ENCODE measurements at places on chromosomes 1 and 21.

DNA sequence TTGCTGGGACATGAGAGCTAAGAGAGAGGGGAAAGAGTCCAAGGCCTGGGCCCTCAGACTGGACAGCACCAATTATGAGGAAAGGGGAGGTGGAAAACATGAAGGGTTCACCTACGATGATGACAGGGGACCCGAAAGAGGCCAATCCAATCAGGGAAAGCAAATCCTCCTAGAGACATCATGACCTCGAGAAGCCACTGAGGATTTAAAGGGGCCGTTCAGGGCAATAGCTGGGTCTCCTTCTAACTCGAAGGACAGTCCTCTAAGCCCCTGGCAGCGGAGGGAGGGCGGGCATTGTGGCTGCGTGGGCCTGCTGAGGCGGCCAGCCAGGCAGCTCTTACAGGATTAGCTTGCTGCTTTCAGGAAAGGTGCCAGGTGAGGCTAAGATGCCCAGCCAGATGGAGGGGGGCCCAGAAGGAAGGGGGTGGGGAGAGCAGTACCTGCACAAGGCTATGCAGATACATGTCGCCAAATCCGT lies 7.4 kb downstream of the MEF2D start:
- DNase-seq: no peak

DNA sequence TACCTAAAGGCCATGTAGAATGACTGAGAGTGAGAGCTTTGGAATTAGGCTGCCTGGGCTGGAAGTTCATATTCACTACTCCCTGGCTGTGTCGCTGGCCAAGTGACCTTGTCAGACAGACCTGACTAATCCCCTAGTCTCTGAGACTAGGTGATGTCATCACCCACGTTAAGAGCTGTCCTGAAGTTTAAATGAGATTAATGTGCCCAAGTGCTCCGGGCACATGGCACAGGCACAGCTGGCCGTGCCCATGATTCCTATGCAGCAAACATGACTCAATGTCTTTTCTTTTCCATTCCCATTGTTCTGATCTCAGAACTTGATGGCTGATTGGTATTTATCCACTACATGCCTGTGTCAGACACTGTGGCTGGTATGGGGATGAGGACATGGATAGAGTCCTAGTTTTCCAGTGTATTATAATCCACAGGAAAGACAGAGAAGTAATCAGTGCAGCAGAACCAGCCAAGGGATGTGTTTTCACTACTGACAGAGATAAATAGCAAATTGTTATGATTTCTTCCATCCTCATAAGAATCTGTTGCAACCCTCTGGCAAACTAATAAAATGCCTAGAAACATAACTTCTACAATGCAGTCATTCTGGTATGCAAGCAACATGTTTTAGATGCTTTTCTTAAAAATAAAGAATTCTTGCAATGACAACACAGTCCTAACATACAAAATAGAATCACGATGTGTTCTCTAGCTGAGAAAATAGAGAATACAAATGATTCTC lies 180.9 kb downstream of the PCP4 start:
- no peak for DNase-seq

DNA sequence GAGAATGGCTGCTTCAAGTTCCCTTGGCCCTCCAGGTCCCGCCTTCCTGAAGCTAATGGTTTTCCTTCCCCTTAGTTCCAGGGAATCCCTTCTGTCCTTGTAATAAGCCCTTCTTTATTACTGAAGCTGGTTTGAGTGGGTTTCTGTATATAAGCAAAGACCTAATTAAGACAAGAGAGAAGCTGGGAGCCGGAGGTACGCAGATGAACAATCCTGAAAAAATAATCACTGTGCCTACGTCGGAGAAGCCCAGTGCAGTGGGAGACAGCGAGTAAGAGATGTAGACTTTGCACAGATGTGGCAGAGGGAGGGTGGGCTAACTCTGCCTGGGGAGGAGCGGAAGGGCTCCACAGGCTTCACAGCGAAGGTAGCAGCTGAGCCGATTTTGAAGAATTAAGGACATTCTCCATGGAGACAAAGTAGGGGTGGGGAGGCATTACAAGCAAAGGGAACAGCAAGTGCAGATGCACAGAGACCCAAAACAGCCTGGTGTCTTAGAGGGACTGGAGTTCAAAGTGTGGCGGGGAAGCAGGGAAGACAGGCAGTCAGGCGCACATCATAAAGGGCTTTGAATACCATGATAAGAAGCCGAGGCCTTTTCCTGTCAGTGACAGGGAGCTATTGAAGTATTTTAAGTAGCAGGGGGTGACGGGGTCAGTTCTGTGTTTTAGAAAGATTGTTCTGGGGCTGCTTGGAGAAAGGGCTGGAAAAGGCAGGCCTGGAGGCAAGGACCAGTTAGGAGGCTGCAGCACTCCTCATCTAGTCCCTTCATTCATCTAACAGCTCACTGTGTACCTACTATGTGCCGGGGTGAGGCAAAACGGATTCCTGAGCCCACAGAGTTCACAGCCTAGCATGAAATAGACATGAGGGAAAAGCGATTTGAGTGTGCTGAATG lies 6.5 kb downstream of the RIMS3 start:
- no peak for DNase-seq

DNA sequence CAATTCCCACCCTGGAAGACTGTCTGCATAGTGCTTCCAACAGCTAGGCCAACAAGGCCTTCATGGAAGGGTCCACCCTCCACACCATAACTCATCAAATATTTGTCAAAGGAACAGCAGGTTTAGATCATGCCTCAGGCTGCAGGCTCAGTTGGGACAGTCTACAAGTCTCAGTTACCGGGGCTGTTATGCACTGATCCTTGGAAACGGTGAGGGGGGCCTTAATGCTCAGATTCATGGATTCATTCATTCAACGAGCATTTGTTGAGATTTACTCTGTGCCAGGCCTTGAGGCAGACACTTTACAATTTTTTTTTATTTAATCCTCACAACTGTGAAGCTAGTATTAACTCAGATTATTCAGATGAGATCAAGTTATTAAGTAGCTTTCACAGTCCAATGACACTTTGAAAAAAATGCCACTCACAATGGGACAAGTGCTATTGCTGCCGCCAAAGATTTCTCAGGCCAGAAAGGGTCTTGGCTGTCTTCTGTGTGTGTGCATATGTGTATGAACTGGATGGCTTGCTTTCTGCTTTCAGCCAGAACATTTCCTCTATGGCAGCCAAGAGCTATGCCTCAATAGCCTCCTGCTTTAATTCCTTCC lies 8.9 kb upstream of the C1orf216 start:
- DNase-seq: no peak

DNA sequence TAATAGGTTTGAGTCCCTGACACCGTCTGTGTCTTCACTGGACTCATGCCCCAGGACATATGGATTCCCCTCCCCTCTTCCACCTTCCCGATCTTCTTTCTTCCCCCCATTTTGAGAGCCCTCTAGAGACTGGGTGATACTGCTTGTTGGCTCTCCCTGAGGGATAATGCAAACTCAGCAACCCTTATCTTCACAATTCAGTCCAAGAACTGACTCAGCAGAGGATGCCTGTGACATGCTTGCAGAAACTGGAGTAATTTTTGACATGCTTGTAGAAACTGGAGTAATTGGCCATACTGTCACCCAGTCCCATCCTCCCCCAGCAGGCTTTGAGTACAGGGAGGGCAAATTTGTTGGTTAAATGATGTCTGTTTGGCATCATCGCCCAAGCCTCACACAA lies 127.6 kb upstream of the CTTNBP2NL start:
- DNase-seq: no peak

DNA sequence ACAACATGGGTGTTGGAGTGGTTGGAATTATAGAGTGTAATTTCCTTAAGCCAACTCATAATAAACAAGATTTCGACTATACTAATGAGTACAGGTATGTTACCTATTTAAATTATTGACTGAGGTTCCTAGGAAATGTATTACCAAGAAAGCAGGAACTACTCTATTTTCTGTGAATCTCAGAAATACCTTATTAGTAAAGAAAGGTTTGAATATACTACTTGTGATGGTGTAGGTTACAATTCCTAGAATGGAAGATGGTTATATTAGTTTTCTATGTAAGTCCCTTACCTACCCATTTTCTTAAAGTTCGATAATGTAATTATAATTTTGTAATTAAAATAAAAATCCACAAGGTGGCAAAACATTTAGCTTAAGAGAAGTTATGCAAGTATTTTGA lies 29.3 kb downstream of the MORC3 start:
- DNase-seq: no peak

DNA sequence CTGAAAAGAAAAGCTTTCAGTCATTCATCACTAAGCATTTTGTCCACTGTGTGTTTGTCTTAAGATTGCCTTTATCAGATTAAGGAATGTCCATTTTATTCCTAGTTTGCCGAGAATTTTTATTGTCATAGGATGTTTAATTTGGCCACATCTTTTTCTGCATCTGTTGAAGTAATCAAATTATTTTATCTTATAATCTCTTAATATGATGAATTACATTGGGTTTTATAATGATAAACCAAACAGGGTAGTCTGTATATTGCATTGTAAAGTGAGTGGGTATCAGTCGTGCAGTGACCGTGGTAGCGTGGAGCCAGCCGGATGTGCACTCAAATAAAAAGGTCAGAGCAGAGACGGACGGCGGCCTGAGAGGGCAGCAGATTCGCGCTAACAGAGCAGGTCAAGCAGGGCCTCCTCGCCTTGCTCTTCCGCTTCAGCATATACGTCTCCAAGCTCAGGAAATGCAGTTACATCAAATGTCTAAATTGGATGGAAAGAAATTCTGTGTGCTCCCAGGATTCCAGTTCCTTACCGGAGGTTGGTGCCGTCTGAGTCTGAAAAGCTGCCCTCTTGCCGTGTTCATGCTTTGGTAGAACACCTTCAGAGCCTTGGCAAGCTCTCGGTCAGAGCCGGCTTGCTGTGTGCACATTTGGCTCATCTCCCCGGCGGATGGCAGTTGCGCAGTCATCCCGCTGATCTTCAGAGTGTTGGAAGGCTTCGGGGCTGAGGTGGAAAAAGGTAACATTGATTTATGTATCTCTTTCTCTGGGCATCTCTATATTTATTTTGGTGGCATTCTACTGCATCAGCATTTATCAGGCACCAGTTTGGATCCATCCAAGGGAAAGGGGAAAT lies 51.5 kb downstream of the SCCPDH start:
- DNase-seq: no peak

GRCh38 chr1:43704838-43705237 lies 2.5 kb upstream of the ST3GAL3 start:
- no peak for DNase-seq

GRCh38 chr1:94144836-94145235 lies 23.9 kb upstream of the ABCA4 start:
- DNase-seq: no peak

- DNase-seq: no peak
Measured at GRCh38 chr1:182185842-182186756, 124.6 kb upstream of the ZNF648 start.

- DNase-seq: peak; percentile 79
Measured at GRCh38 chr1:205255941-205256780, 28.4 kb downstream of the TMCC2 start.

Data from stimulated activated CD4-positive, alpha-beta T cell treated with anti-CD3 and anti-CD28 coated beads, Interleukin-15, amount 100 ng/mL, for 48 hours (primary cell).